ENCODE measurements at places on chromosomes 3 and 15.

DNA sequence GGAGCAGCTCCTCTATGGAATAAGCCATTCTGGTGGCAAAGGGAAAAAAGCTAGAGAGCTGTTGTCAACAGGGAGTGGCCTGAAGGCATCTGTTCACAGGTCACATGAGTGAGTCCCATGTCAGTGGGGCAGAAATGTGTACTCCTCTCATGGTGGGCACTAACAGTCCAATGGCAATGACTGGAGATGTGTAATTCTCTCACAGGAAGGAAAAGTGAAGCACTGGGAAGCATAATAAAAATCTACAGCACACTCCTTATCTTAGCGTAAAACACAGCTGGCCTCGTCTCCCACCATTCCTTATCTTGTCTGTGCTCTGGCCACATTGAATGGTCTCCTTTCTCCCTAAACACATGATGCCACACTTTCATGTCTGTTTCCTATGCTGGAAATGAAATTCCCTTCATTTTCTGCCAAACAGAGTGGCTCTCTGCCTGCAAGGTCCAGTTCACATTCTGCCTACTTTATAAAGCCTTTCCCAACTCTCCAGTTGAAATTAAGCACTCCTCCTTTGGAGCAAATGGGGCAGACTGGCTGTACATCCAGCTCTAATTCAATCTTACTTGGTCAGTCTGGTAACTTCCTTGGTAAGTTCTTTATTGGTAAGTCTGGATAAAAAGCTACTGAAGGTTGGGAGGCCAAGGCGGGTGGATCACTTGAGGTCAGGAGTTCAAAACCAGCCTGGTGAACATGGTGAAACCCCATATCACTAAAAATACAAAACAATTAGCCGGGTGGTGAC is 139.8 kb downstream of the RPL22L1 start:
- DNase-seq = no peak

DNA sequence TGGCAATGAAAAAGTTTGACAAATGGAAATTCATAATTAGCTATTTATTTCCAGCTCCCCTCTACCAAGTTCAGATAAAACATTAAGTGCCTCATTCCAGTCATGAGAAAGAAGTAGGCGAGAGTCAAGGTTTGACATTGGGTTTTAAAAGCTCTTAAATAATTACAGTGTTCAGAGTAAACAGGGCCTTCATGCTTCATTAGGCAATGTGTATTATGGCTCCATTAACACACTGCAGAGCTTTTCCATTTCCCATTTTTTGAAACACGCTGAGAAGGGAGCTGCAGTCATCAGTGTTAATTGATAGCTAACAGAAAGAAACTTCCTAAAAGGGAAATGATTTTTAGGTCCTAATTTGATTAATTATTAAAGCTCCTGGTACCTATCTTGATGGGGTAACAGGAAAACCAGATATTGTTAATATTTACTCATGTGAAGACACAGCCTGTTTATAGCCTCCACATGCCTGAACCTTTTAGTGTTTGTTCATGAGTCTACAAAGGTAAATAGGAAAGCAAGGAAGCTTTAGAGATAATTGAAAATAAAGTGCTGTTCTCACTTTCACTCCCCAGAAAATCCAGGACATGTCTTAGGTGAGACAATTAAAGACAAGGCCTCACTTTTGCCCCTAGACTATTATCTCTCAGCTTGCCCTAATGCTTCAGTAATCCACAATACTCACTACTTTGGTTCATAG is 28.7 kb downstream of the SST start:
- DNase-seq = no peak

- no peak for DNase-seq
These were observed 77.9 kb upstream of the SPRED1 start for GRCh38 chr15:38174691-38175090.

GRCh38 chr3:52432691-52433141 is 12.2 kb downstream of the SEMA3G start:
- DNase-seq = no peak

GRCh38 chr15:51924156-51925068 is 47.2 kb downstream of the LEO1 start:
- no peak for DNase-seq

GRCh38 chr15:61051569-61052031 is 177.5 kb downstream of the RORA start:
- peak; percentile 10 for DNase-seq

GRCh38 chr15:58506064-58506490 is 74.3 kb downstream of the LIPC start:
- DNase-seq = no peak

GRCh38 chr3:29065211-29065785 is 215.6 kb upstream of the RBMS3 start:
- peak; percentile 48 for DNase-seq

DNA sequence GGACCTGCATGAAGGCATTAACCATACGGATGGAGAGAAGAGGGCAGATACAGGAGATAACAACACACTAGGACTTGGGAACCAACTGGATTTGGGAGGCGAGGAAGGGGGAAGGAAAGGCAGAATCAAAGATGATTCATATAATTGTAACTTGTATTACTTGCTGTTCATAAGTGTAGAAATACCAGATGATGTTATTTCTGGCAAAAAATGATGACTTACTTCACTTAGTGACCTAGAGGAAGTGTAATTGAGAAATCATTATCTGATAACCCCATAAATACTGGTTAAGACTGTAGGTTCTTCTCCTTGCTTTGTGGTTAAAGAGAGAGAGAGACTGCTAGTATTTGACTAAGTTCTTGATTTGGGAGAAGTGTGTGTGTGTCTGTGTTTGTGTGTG is 50.5 kb upstream of the GK5 start:
- no peak for DNase-seq

GRCh38 chr3:101038880-101039279 is 45.7 kb upstream of the ABI3BP start:
- DNase-seq = no peak

DNA sequence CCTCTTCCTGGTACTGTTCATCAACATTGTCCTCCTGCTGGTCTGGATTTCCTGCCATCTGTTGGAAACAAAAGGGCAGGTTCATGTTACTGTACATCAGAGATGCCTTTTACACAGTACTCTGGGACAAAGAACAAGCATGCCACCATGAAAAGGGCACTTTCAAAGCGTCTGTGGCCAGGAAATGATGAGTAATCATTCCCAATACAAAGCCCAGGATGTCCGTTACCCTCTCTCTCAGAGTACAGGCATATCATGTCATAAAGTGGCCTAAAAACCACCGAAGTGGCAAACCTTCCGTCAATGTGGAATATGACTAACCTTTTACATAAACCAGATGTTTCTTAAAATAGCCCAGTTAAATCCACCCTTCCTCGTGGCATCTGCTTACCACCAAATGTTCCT is 71.2 kb downstream of the GOLIM4 start:
- DNase-seq = peak; percentile 9

GRCh38 chr3:14092464-14092863 is 32.2 kb downstream of the CHCHD4 start:
- DNase-seq = no peak

DNA sequence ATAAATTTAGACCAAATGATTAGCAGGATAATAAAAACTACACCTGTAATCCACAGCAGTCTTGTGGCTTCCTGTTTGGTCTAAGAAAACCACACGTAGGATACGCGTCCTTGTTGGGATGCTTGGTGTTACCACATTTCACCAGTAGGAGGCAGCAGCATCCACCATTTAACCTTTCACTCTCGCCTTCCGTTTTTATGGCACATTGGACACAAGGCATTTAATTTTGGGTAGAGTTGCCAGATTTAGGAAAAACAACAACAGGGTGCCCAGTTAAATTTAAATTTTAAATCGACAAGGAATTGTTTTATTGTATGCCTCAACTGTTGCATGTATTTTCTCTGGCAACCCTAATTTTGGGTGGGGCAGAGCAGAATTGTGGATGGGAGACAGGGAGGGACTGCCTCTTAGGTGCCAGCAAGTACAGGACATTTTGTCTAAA is 6.3 kb downstream of the LRRC31 start:
- DNase-seq = peak; percentile 6

- DNase-seq = no peak
These were observed 114.5 kb upstream of the TNIK start for GRCh38 chr3:171574556-171575240.

DNA sequence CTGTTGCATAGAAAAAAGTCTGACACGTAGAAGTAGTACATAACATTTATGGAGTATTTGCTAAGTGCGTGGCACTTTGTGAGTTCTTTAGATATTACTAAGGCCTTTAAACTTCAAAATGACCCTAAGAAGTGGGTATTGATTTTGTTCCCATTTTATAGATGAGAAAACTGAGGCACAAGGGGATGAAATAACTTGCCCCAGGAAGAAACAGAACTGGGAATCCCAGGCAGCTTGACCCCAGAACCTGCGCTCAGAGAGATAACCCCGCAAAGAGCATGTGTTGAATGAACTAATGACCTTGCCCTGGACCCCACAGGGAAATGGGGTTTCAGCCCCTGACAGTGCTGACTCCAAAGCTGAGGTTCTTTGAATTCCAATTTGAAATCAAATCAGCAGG is 30.5 kb upstream of the CCDC174 start:
- no peak for DNase-seq

DNA sequence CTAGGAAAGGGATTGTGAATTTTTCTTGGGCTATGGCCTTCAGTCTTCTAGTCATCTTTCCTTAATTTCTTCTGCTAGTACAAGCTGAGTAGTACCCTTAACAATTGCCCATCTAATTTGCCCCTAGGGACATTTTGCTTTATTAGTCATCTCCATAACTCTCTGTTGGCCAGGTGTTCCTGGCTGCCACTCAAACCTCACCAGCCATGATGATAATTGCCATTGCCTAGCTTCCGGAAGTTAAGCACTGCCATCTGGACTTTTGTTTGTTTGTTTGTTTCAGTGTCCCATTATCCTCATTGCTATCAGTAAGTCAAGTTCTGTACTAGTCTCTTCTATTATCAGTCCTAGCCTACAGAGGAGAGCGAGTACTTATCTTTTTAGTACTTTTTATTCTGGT is 36.6 kb upstream of the UBL7 start:
- peak; percentile 11 for DNase-seq

GRCh38 chr3:98556164-98557130 is 24.7 kb downstream of the GPR15 start:
- no peak for DNase-seq

GRCh38 chr3:64506255-64506654 is 181.5 kb downstream of the ADAMTS9 start:
- no peak for DNase-seq

DNA sequence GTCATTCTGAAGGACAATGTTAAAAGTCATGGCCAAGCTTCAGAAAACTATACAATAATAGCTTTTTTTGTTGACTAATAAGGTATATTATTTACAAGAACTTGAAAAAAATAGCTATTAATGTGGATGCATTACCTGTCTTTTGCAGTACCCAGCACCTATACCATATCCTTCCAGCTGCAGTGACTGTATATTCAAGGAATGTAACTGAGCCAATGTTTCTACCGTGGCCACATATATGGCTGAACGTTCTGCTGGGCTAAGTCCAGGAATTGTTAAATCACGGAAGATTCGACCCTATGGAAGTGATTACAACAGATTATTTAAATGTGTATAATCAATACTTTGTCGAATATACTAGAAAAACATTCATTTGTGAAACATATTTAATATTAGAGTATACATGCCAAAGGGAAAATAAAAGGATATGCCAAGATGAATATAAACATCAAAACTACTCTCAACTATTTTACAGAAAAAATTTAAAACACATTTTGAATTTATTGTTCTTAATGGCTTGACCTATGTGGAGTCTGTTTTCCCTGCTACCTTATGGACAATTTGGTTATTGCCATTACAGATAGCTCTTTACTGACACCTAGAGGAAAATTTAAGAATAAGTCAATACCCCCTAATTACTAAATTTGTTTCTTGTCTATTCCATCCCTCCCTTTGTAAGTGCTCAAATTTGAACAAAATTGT is 17.6 kb downstream of the ACAD11 start:
- no peak for DNase-seq

- DNase-seq = no peak
These were observed 151.3 kb upstream of the LPP start for GRCh38 chr3:188002626-188003138.

DNA sequence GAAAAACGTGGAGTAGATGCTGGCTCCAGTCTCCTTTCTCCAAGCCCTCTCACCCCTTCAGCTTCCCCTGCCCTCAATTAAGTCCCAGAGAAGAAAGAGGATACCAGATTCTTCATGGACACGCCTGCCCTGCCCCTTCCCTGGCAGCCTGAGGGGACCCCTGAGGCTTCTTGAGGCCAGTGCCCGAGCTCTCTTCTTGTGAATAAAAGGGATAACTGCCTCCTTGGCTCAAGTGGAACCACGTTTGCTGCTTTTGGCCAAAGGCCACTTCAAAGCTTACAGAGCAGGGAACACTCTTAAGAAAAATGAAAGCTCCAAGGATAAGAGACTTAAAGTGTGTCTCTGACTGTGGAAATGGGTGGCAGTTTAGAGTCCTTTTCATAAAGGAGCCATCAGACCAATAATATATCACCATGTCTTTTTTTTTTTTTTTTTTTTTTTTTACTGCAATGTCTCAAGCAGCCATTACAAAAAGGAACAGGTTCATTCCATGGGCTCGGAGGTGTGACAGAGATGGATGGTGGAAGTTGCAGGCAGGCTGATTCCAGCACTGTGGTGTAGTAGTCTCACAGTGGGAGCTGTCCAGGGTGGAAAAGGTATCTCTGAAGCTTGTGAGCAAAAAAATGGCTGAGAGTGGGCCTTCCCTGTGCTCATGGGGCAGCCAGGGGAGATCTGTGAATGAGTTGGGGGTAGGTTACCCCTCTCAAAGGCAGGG is 108.8 kb downstream of the SEMA5B start:
- DNase-seq = no peak

- DNase-seq = no peak
These were observed 187.2 kb downstream of the OSBPL10 start for GRCh38 chr3:31793821-31794220.
